ENCODE measurements at places on chromosomes 5 and 9.
A peak's percentile ranks its signal among the peaks of the same experiment; 100 is the strongest.

GRCh38 chr5:134576386-134577021, 51.0 kb downstream of the JADE2 start:
- DNase-seq = no peak

GRCh38 chr5:45521067-45521466, 175.1 kb downstream of the HCN1 start:
- DNase-seq = no peak

DNA sequence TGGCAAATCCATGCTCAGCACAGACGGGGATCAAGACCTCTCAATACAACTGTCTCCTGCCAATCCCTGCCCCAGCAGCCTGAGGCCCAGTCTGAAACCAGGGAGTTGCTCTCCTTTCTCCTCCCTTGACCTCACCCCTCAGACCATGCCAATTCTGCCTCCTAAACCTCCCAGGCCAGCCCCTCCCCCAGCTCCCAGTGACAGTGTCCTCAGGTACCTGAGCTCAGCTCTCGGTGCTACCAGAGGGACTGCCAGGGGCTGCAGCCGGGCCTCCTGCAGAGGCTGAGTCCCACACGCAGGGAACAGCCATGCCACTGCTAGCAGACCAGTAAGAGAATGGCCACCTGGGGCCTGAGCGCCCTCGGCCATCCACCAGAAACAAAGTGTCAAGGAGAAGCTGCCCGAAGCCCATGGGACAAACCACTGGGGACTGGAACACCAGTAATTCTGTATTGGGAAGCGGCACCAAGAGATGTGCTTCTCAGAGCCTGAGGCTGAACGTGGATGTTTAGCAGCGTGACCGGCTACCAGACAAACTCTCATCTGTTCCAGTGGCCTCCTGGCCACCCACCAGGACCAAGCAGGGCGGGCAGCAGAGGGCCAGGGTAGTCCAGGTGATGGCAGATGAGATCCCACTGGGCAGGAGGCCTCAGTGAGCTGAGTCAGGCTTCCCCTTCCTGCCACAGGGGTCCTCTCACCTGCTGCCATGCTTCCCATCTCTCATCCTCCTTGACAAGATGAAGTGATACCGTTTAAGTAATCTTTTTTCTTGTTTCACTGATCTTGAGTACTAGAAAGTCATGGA, 557 bp upstream of the IL3 start:
- no peak for DNase-seq

DNA sequence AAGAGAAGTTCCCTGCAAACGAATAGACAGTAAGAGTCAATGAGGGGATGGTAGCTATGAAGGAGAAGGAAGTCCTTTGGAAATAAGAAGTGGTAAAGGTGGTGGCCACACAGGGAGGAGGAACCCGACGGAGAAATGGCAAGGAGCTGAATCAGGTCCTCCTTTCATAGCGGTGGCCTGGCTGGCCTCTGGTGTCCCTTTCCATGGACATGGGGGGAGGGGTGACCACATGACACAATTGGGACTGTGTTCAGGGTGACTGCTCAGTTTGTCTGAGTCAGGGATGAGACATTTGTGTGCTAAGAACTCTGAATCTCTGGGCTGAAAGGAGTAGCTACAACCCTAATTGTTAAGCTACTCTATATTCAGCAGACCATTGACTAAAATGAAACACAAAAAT, 28.7 kb upstream of the TIMD4 start:
- no peak for DNase-seq

- DNase-seq = no peak
Measured at GRCh38 chr9:137025517-137025966, 2.5 kb downstream of the ABCA2 start.

DNA sequence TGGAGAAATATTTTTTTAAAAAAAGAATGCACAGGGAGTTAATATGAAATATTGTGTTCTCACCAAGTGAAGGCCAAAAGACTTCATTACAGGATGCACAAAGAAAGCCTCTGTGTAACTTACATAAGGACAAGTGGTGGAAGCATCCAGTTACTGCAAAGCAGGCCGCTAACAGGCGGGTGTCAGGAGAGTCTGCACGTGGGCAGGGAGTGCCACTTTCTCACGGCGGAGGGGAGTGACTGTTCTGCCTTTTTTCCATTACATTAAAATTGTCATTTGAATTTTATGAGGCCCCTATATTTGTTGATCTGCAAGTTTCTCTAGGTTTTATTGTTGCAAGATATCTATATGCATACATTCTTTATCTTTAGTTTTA, 28.1 kb upstream of the SPATA31E1 start:
- DNase-seq = no peak

DNA sequence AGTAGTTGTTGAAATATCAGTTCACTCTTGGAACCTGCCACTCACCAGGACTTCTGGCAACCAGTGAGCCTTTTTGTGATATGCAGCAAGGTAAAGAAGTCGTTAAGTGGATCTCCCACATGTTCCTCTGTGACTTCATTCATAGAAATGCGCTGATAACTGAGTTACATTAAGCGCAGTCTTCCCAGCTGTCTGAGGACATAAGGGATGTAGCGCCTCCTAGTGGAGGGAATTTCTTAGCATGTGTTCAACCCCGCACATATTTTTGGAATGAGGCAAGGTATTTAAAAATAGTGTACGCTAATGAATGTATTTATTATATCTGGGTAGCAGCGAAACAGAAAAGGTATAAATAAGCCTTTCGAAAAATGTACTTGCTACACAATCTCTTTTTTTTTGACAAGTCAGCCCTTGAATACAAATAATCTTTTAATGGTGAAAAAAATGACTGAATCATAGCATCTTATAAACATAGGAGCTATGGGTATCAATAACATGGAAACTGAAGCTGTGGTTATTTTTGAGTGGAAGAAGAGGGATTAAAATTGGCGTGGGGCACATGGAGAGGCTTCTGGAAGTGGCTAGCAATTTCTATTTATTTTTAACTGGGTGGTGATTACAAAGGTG, 38.0 kb downstream of the PALM2AKAP2 start:
- peak; percentile 98 for DNase-seq

DNA sequence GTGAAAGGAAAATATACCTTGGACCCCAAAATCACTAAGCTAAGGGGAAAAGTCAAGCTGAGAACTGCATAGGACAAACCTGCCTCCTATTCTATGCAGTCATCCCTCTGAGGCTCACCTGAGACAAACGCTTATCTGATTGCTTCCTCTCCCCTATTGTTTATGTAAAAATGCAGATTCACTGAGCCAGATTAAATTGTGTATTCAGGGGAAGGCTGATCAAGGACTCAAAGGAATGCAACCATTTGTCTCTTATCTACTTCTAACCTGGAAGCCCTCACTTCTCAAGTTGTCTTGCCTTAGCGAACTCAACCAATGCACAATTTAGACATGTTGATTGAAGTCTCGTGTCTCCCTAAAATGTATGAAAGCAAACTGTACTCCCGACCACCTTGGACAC, 13.3 kb downstream of the SPARC start:
- DNase-seq = no peak

DNA sequence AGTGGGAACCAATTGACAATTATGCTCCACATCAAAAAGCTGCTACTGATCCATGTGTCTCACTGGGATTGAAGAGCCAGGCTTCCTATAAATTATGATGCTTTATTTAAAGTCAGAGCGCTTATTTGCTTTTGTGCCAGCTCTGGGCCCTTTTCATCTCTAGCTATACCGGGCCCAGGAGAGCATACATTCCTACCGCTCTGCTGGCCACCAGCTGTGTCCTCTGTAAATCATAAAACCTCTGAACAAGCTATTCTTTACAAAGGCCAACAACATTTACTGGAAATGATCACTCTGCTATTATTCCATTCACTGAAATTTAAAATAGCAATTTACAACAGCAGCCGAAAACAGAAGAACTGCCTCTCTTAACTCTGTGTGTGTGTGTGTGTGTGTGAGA, 86.6 kb downstream of the ZNF608 start:
- no peak for DNase-seq

DNA sequence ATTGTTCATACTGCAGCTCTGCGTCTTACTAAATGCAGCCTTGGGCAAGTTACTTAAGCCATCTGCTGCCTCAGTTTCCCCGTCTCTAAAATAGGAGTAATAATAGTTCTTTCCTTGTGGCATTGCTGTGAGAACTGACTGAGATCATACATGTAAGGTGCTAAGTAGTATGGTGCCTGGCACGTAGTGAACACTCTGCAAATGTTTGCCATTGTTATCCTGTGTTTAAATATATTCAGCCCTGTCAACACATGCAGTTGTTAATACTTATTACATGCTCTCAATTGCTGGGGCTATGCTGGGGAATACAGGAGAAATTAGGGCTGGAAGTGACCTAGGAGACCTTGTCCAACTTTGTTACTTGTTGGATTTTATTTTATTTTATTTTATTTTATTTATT, 105.2 kb upstream of the RAI14 start:
- no peak for DNase-seq

GRCh38 chr5:134071614-134072207, 42.8 kb upstream of the TCF7 start:
- DNase-seq = no peak

- DNase-seq = peak; percentile 30
Measured at GRCh38 chr9:37104183-37104889, 16.0 kb upstream of the ZCCHC7 start.

DNA sequence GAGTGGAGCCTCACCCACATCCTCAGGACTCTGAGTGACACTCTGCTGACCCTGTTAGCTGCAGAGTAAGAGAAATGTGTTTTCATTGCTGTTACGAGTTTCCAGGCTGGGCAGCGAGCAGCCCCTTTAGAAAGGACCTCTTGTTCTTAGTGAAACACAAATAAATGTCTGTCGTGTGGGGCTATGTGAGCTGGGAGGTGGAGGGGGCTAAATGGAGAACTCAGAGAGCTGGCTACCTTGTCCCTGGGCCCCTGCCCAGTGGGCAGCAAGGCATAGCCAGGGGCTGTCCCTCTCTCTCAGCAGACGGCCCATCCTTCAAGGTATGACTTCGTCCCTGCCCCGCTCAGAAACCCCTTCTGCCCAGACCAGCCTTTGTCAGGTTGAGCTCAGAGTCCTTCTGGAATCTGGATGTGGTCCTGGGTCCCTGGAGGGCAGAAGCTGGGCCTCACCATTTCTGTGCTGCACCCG, 10.2 kb downstream of the DCANP1 start:
- DNase-seq = no peak

DNA sequence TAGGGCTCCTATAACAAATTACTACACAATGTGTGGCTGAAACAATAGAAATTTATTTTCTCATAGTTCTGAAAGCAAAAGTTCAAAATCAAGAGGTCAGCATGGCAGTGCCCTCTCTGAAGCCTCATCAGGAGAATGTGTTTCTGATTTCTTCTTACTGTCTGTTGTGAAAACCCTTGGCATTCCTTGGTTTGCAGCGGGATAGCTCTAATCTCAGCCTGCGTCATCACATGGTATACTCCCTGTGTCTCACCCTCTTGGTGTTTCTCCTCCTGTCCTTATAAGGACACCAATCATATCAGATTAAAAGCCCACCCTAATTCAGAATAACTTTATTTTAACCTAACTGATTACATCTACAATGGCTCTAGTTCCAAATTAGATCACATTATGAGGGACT, 87.5 kb upstream of the CDH9 start:
- no peak for DNase-seq

DNA sequence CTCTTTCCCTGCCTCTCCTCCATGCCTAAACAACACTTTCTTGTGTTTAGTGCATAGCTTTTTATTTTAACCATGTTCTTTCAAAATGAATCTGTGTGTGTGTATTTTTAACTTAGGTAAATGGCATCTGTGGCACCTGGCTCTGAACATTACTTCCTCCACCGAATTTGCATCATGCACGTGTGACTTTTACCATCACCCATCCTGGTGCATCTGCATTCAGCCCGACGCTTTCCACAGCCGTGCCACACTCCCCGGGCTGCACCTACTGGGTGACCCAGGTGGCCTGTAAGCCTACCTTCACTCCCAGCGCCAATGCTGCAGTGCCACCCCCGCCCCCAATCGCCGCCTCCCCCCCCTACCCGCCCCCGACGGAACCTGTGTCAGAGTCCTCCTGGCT, 12.7 kb upstream of the FCN1 start:
- DNase-seq = no peak

DNA sequence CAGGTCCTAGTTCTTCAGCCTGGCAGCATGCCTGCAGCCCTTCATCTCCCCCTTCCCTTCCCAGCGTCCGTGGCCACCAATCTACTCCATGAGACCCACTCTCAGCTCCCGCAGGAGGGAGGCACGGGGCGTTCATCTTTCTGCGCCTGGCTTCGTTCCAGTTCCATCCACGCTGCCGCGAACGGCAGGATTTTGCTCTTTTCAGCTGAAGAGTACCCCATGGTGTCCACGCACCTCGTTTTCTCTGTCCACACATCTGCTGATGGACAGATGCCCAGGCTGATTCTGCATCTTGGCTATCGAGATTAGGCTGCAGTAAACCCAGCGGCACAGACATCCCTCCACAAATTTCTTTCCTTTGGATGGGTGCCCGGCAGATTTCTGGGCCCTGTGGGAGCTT, 30.5 kb upstream of the NKD2 start:
- no peak for DNase-seq

DNA sequence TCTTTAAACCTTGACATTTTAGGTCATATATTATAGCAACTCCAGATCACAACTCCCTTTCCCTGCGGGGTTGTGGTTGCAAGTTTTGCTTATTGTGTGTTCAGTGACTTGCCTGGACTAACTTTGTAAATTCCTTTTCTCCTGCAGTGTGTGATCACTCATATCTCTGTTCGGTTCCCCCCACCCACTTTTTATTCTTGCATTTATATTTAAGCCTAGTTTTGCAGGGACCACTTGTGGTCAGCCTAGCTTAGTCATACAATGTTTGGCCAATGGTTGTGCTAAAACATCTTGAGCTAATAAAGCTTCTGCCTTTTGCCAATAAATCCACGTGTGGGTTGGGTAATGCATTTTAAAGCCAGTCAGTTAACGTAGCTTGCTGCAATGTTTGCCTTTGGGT, 146.5 kb upstream of the IRX4 start:
- DNase-seq = no peak

GRCh38 chr9:14993901-14994554, 83.8 kb upstream of the FREM1 start:
- no peak for DNase-seq

DNA sequence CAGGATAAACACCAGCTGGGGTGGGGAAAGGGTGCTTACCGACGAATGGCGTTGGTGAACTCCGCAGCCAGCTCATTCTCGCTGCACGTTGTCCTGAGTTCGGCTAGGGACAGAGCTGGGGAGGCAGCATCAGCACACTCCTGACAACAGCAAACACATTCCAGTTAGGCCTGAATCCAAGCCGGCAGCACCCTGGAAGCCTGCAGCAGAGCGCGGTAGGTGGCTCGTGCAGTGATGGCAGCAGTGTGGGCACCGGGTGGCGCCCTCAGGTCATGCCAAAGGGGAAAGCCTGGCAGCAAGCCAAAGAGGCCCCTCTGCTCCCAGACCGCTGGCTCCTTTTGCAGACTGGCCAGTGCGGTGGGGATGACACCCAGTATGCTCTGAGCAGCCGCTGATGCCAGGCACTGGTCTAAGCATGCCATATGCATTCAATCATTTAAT, 66.9 kb downstream of the DCP2 start:
- no peak for DNase-seq

All from HFF-Myc (cell line).